ENCODE measurements at places on chromosomes 1 and 21.

DNA sequence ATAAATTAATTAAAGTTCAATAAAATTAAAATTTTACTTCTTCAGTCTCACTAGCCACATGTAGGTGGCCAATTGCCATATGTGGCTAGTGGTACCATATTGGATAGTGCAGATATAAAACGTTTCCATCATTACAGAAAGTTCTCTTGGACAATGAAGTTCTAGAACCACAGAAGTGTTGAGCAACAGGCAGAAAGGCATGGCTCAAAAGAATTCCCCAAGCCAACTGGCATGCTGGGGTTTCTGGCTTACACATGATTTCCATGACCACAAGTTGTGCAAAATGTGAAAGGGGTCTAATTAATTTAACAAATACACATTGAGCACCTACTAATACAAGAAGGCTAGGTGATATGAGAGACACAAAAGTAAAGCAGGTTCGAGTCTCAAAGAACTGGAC lies 72.2 kb upstream of the CDC42BPA start:
- no peak for DNase-seq

- DNase-seq: no peak
Observed at GRCh38 chr1:105027838-105028471, 1278.3 kb downstream of the AMY1C start.

DNA sequence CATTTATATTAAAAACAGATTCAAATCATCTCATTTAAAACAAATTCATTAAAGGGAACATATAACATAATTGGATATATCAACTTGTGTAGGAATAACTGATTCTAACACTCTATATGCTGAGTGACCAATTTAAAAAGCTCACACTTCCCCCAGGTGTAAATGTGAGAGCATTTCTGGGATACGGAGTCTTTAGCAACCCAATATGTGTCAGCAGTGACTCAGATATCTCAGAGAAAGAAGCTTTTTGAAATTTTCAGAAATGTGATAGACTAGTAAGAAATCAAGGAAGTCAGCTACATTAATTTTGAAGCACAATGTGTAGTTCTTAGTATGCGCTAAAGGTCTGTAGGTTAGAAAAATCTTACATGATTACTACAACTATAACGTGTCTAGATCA lies 87.9 kb upstream of the SERTAD4 start:
- no peak for DNase-seq

GRCh38 chr1:16921391-16922185 lies at the start of gene CROCC:
Gene CROCC (plus strand): TSS chr1:16921931. CDS start chr1:16922019, 88 bp downstream.
- DNase-seq: no peak

DNA sequence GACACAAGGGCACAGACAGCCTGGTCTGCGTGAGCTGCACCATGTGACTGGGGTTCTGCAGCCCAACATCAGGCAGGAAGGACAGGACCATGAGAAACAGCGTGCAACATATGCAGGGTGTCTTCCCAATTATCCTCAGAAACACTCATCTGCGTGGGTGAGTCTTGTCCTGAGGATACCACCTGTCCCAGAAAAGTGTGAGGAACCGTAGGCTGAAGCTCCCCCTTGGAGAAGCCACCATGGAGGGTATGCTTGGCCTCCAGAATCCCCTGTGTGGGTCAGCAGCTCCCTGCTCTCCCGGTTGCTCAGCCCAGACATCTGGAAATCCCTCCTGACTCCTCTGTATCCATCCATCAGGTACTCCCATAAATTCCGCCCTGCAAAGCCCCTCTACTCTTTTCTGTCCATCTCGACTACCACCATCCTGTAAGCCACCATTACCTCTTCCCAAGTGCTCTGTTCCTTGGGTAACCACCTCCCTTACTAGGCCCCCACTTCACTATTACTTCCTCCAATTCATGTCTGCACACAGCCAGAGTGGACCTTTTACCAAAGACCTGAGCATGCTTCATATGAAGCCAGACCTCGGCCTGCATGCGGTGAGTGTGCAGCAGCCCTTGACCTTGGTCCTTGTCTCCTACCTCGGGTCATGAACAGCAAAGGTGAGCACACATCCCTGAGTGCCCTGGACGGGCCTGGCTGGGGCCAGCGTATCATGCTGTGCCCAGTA lies 33.0 kb downstream of the ETS2 start:
- no peak for DNase-seq

GRCh38 chr1:184158896-184159681 lies 107.6 kb downstream of the TSEN15 start:
- DNase-seq: no peak

DNA sequence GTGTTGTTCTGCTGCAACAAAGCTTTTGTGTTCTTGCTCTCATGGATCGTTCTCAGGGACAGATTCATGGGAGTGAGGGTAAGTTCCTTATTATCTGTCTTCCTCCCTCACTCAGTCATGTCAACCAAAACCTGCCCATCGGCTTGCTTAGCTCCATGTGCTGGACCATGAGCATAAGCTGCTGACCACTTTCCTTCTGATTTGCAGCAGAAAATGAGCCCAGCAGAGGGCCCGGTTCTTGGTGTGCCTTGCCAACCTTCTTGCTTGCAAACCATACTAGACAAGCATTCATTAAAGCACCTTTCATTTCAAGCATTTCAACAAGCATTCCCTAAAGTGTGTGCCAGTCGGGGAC lies 64.0 kb upstream of the COA6 start:
- DNase-seq: no peak

GRCh38 chr1:97712980-97713379 lies 207.9 kb downstream of the DPYD start:
- no peak for DNase-seq

- peak; percentile 81 for DNase-seq
Observed at GRCh38 chr1:17606826-17607440, 67.4 kb downstream of the ARHGEF10L start.

DNA sequence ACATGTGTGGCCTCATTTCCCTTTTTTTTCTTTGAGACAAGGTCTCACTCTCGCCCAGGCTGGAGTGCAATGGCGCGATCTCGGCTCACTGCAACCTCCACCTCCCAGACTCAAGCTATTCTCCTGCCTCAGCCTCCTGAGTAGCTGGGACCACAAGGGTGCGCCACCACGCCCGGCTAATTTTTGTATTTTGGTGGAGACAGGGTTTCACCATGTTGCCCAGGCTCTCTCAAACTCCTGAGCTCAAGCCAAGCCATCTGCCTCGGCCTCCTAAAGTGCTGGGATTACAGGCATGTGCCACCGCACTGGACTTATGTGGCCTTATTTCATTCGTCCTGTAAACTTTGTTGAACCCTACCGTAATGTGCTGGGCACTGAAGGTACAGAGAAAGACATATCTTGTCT lies 569 bp upstream of the WARS2 start:
- DNase-seq: peak; percentile 31

GRCh38 chr1:169812131-169812530 lies 17.4 kb upstream of the METTL18 start:
- no peak for DNase-seq

DNA sequence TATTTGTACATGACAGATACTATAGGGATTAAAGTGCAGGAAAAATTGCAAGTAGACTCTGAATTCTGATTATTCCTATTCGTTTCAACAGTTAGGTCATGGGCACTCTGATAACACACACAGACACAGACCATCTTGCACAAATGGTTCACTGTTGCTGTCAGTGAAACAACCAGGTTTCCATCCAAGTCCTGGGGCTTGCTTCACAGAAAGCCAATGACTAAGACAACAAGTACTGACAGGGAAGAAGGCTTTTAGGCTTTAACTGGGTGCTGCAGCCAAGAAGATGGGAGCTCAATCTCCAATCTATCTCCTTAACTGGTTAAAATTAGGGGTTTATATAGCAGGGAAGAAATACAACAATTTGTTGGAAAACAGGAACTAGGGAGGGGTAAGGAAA lies 57.6 kb downstream of the RIMS3 start:
- DNase-seq: no peak

DNA sequence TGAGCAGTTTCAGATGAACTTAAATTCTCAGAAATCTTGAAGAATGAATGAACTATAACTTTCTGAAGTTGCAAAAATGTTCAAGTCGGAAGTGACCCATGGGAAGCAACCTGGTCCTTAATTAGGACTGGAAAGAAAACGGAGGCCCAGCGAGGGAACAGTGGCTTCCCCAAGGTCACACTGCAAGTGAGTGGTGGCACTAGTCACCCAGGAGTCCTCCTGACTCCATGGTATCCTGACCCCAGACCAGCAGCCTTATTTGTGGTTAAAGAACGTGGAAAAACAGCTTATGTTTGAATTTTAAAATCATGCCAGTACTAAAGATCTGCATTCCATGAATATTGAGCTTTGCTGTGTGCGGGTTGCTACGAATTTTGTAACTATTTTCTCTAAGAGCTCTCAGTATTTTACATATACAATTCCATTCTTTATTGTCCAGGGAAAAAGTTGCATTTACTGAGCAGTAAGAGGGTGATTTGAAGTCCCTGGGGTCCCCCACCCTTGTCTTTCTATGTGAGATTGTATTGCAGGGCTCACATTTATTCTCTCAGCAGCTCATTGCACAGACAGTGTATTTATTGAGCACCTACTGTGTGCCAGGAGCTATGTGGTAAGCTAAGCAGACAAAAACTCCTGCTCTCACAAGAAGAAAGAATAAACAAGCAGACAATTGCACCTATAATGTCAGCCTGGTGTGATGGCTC lies 61.6 kb upstream of the ATP5PO start:
- no peak for DNase-seq

DNA sequence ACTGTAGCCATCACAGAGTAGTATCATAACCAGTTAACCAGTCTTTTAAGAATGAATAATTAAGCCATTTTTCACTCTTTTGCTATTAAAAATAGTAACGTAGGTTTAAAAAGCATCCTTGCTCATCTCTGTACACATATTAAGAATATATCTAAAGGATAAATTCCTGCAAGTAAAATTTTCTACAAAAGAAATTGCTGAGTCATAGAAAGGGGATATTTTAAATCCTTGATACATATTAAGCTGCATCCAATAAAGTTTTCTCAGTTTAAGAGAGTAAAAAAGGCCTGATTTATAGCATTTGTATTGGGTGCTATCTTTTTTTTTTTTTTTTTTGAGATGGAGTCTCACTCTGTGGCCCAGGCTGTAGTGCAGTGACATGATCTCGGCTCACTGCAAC lies 1.9 kb upstream of the CTH start:
- no peak for DNase-seq

DNA sequence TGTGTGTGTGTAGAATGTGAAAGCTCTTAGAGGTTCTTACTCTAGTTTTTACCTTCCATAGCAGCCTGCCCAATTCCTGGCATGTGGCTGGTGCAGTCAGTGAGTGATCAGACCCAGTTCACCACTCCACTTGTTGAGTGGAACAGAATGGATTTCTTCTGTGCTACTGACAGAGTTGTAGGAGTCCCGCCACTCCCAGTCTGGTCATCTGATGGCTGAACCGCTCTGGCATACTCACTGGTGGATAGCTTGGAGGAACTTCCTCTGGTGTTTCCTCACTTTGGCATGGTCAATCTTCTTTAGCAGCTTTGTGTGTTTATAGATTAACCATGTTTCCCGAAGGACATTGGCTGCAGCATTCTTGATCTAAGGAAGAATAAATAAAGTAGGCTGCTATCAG lies 106.7 kb upstream of the ADAR start:
- no peak for DNase-seq

GRCh38 chr1:236122176-236122575 lies 20.2 kb upstream of the GPR137B start:
- DNase-seq: no peak

DNA sequence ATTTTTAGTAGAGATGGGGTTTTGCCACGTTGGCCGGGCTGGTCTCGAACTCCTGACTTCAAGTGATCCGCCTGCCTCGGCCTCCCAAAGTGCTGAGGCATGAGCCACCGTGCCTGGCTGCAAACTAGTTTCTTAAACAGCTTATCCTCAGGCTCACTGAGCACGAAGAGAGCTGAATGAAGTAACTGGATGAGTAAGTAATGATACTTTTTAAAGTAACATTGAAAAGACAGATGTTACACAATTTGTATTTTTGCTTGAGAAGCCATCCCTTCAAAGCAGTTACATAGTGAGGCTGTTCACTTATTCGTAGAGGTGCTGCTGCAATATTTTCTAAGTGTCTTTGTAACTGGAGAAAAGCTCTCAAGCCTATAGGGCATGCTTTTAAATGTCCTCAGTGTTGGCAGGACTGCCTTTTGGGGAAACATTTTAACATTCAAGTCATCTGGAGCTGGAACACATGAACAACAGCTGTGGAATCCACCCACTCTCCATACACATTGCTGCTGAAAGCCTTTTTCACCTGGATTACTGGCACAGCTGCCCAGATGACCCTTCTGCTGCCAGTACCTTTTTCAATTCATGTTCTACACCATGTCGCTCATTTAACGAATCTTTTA lies 2.7 kb upstream of the YBX1 start:
- DNase-seq: no peak

DNA sequence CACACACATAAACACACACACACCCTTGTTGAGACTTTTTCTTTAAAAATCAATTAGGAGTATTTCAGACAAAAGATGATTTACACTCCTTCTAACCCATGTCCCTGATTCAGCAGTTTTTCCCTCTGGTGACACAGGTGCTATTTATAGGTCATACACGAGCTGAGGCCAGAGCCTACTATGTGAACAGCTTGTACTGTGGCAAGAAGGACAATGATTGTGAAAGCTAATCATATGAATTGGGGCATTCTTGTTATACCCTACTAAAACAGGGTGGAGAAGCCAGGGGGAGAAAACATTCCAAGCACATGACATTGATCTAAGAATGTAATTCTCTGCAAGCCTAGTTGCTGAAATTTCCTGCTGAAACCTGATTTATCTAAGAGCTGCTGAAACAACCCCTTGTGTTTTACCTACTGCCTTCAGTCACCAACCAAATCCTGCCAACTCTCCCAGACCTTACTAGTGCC lies 60.3 kb downstream of the XCL1 start:
- no peak for DNase-seq

- no peak for DNase-seq
Observed at GRCh38 chr1:243216741-243217140, 38.3 kb downstream of the CEP170 start.

GRCh38 chr21:33283203-33283602 lies 17.0 kb downstream of the IL10RB start:
- no peak for DNase-seq

DNA sequence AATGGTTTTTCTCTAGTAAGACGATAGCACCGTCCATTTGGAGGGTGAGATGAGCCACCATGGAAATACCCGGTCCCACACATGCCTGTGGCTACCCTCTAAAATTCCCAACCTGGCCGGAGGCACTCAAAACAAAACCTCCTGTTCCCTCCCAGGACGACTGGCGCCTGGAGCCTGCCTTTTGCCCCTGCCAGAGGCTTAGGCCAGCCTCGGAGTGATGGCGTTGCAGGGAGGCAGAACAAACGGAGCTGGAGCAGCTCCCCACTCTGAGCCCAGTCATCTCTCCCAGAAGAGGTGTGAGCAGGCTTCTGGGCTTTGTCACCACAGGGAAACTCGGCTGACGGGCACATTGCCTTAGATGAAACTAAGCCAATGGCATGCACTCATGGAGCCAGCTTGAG lies 213.7 kb upstream of the HOOK1 start:
- DNase-seq: peak; percentile 6

DNA sequence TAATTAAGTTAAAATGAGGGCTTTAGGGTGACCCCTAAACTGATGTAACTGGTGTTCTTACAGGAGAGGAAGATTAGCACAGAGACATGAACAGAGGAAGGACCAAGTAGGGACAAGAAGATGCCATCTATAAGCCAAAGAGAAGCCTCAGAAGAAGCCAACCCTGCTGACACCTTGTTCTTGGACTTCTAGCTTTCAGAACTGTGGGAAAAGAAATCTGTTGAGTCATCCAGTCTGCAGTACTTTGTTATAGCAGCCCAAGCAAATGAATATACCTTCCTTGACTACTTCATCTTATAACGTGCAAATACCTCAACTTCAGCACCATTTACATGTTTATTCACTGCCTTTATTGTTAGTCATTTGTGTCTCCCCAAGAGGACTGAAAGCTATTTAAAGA lies 3.4 kb downstream of the ZBTB21 start:
- no peak for DNase-seq

- DNase-seq: no peak
Observed at GRCh38 chr1:38284953-38285352, 238.4 kb upstream of the POU3F1 start.
